CD4-positive, alpha-beta T cell treated with Interleukin-21 for 1 hour (primary cell): ENCODE measurements at places on chromosomes 7 and 10.
A peak's percentile ranks its signal among the peaks of the same experiment; 100 is the strongest.

- DNase-seq: no peak
These were observed 8.7 kb downstream of the GNB2 start for GRCh38 chr7:100682228-100682741.

GRCh38 chr7:123876557-123877256, 31.7 kb downstream of the HYAL4 start:
- no peak for DNase-seq

DNA sequence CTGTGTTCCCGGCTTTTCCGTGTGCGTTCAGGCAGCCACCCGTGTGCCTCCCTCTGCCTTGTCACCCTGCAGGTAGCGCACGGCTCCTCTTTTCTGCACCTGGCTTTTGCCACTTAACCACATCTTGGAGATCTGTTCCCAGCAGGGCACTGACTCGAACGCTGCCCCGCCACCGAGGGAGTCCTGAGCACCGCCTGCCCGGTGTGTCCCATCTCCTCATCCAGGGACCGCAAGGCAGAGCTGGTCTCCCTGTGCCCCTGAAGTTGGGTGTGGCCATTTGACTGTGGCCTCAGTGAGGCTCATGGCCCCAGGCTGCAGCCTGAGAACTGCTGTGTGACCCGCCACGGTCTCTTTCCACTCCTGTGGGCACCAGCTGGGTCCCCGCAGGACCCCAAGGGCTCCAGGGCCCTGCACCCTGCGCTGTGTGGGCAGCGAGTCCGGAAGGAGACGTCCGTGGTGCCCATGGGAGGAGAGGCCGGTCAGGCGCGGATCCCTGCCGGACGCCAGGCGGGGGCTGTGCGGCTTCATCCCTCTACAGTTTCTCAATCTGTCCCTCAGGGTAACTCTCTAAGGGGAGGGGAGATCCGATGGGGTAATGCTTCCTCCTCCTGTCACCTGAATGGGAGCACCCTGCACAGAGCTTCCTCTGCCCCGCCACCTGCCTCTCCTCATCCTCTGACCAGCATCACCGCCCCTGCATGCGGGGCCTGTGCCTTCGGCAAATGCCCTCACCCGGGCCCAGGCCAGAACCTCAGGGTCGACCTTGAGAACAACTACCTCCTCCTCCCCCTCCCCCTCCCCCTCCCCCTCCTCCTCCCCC, 1.8 kb upstream of the INTS1 start:
- no peak for DNase-seq

- DNase-seq: peak; percentile 11
These were observed 51.3 kb upstream of the GPR26 start for GRCh38 chr10:123614888-123615287.

DNA sequence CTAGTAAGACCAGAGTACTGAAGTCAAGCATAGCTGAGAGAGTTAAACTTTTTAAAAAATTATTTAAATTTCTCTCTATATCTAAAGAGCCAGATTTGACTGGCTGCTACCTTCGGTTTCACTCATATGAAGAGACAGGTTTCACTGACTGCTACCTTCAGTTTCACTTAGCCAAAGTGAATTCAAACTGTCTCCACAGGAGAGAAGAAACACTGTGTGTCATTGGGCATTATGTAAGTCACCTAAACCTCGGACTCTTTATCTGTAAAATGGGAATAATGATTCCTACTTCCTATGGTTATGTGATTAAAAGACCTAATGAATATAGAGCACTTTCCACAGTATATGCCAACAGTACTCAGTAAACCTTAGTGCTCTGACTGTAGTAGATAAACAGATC, 41.6 kb upstream of the MET start:
- DNase-seq: no peak

DNA sequence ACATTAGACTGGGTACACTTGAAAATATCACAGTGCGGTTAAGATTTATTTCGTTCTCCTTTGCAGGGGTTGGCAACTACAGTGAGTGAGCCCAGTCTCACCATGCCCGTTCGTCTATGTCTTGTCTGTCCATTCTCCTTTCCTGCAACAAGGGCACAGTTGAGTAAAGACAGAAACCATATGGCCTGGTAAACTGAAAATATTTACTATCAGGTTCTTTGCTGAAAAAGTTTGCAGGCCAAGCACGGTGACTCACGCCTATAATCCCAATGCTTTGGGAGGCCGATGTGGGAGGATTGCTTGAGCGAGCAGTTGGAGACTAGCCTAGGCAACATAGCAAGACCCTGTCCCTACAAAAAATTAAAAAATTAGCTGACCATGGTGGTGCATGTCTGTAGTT, 11.4 kb upstream of the KCTD7 start:
- DNase-seq: no peak
